ENCODE measurements at places on chromosomes 1 and 21.

GRCh38 chr1:9397997-9398526 is 105.4 kb downstream of the SPSB1 start:
- no peak for DNase-seq

GRCh38 chr1:244319283-244320132 is 132.2 kb downstream of the ADSS2 start:
- DNase-seq: no peak

DNA sequence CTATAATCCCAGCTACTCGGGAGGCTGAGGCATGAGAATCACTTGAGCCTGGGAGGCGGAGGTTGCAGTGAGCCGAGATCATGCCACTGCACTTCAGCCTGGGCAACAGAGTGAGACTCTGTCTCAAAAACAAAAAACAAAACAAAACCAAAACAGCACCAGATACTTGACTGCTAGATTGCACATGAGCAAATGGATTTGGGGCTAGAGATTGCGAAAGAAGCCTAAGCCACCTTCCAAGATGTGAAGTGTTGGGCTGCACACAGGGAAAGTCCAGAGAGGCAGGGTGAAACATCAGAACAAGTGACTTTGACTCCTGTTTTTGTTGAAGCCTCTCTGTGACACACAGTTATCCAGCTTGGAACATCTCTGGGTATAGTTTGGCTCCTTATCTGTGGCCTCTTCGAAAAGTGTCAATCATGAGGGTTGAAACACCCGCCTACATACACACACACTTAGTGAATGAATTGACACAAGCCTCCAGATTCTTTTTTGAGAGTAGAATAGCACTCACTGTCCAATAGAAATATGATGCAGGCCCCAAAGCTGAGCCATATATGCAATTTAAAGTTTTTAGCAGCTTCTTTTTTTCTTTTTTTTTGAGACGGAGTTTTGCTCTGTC is 34.2 kb upstream of the GPR137B start:
- no peak for DNase-seq

GRCh38 chr1:8077602-8078001 is 51.5 kb upstream of the ERRFI1 start:
- no peak for DNase-seq

- no peak for DNase-seq
Observed at GRCh38 chr1:109771712-109772657, 8.3 kb upstream of the EPS8L3 start.

DNA sequence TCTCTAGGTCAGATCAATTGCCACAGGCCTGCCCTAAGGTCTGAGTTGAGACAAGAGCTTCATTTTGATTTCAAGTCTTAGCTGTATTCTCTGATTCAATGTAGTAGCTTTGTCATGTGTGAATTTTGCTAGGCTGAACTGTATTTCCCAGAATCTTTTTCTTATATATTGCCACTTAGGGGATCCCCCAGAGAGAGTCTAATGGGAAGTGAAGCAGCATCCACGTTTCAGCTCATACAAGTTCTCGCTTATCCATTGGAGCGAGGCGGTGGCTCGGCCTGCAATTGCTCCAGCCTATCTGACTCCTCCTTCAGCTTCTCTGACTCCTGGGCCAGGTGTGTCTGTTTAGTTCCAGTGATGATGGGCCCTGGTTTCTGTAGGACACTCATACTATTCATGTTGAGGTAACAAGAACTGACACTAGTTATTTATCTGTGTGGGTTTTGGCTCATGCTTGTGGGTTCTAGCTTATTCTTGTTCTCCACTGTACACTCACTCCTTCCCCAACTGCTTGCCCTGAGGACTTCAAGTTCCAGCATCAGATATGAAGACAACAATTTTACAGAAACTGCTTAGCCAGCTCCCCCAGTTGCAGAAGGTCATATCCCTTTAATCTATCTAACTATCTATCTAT is 48.2 kb downstream of the TBX19 start:
- no peak for DNase-seq

Data from stimulated activated CD4-positive, alpha-beta T cell treated with anti-CD3 and anti-CD28 coated beads, Interleukin-12 subunit alpha, Interleukin-12 subunit beta, amount 100 ng/mL, for 4 hours (primary cell).